ENCODE measurements at places on chromosomes 16 and 17.
A peak's percentile ranks its signal among the peaks of the same experiment; 100 is the strongest.

DNA sequence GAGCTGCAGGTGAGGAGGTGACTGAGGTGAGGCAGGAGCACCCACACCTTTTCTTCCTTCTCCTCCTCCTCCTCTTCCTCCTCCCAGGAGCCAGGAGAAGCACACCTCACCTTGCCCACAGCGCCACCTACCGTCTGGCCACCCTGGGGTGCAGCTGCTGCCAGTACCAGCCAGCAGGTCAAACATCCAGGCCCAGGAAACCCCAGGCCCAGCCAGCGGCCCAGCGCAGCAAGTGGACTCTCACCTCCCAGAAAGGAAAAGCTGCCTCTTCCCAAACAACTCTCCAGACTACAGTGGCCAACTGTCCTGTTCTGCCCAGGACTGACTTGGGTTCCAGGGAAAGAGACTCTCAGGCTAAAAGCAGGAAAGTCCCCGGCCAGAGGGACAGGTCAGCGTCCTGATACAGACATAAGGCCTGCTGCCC lies 22.7 kb downstream of the PEMT start:
- DNase-seq = peak; percentile 28

DNA sequence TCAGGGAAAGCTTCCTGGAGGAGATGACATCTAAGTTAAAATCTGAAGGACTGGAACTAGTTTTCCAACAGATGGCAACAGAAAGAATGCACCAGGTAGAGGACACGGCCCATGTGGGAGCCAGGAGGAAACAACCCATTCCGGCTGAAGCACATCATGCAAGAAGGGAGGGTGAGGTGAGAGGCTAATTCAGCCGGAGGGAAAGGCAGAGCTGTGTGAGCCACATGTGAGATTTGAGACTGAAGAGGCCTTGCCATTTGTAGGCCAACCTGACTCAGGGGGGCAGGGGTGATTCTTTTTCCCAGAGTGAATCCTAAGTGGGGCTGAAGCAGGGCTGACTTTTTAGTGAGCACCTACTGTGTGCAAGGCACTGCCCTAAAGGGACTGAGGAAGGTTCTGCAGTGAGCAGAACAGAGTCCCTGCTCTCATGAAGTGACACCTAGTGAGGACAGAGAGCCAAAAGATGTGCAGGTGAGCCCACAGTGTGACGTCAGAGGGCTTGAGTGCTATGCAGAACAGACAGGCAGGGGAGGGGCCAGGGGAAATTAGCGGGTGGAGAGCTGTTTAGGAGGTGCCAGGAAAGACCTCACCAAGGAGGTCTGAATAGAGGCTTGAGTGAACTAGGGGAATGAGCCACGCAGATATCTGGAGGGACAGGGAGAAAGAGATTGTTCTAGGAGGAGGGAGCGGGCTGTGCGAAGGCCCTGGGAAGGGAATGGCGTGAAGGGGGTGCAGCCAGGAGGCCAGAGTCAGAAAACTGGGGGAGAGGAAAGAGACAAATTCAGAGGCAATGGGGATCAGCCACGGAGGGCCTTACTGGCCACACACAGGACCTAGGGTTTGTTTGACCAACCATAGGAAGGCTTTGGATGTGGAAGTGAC lies 19.8 kb upstream of the IL21R start:
- DNase-seq = no peak

DNA sequence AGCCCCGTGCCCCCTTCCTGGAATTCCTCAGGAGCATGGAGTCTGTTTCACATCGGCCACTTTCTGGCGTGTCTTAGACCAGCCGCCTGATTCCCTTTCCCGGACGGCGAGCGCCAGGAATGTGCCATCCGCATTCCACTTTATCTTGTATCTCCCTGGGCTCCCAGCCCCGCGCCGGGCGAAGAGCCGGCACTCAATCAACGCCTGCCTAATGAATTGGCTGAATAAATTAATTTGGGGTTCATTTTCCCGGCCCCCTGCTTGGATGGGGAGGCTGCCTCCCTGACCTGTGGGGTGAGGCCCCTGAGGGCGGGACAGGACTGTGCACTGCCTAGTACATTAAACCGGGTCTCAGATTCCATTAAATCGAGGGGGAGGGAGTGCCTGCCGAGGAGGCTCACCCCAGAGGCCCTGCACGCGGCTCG lies 282.3 kb upstream of the TNRC6C start:
- no peak for DNase-seq

DNA sequence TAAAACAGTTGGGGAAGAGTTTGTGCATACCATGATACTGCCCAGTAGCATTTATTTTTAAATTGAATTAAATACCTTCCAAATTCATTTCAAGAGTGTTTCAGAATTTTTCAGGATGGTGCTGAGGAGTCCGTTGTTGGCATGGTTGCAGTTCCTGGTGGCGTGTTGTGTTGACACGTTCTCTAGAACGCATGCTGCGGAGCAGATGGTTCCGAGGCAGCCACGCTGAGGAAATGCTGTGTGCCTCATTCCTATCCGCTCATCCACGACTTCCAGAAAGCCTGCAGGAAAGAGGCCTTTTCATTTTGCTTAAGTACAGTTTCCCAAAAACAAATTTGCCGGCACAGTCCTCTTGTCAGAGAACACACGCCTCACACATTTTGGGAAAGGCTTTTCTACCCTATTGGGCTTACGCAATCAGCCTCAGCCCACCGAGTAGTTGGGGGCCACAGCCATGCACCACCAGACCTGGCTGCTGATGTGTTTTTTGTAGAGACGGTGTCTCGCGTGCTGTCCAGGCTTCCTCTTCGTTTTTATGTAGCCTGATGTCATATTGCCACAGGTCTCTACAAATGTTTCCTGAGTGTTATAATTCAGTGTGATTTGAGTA lies 32.1 kb upstream of the IL17C start:
- no peak for DNase-seq

DNA sequence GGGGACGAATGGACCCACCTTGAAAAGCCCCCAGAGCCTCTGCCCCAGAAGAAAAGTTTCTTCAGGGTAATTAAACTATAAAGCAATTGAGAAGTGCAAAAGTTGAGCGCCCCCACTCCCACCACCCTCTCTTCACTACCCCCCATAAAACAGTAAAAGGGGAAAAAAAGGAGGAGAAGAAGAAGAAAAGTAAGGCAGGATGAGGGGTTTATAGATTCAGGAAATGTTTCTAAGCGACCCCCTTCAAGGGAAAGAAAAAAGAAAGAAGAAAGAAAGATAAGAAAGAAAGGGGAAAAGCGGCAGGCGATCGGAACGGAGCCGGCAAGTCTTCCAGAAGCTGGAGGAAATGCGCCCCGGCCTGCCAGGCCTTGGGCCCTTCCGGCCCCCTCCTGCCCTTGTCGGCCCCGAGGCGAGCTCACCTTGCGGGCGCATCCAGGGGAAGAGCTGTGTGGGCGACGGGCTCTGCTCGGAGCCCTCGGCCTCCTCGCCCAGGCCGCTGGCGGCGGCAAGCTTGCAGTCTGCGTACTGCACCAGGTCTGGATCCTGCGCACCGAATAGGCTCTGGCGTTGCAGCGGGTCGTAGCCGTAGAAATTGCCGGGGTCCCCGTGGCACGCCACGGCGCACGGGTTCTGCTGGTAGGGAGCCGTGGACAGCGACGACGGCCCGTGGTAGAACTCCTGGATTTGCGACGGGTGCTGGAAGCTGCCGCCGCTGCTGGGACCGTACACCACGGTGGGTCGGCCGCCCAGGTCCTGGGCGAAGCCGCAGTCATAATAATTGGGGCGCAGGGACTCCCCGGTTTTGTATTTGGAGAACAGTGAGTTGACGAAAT lies 1.0 kb downstream of the HOXB8 start:
- no peak for DNase-seq

- DNase-seq = no peak
Measured at GRCh38 chr17:596287-596686, 118.4 kb downstream of the VPS53 start.

DNA sequence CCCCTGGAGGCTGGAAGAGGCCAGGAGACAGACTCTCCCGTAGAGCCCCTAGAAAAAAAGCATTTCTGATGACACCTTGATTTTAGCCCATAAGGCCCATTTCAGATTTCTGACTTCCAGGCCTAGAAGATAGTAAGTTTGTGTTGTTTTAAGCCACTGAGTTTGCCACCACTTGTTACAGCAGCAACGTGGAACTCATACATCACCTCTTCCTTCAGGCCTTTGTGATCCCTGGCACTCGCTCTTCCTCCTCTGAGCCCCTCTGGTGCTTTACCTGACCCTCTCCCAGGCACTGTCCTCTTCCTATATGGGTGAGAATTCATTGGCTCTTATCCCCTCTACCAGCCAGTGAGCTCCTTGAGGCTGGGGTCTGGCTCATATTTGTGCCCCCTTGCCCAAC lies 18.7 kb upstream of the KRT19 start:
- DNase-seq = no peak

DNA sequence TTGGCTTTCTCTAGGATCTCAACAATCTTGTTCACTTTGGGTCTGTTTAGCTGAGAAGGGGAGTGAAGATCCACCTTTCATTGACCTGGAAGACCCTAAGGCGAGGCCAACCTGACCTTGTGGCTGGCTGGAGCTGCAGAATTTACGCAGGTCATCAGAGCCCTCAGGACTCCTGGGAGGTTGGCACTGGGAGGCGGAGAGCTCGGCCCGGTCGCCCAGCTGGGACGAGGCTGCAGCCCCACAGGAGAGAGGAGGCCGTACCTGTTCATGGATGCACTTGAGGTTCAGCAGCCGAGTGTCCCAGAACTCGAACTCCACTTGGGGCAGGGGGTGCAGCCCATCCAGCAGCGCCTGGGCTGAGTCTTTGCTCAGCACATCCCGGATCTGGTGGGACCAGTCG lies 5.9 kb downstream of the DNAH17 start:
- DNase-seq = no peak

DNA sequence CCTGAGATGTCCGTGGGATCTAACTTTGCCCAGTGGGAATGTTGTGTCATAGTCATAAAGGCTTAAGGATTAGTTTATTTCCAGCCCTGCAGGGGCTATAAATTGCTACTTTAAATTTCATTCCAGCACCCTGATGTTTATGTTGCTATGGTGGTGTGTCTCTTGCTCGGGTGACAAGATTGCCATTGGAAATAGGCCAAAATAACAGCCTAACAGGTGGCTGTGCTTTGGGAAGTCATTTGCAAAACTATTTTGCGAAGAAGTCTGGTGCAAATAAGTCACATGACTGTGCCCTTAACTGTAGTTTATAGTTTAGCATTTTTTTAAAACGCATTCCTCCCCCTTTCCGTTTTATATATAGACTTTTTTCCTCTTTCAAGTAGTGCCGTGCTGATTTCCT lies 23.1 kb downstream of the PITPNC1 start:
- DNase-seq = peak; percentile 30

- no peak for DNase-seq
Measured at GRCh38 chr17:35010093-35010492, 29.8 kb downstream of the LIG3 start.

- no peak for DNase-seq
Measured at GRCh38 chr16:84583995-84584394, 33.9 kb downstream of the COTL1 start.

GRCh38 chr16:68446681-68447652 lies 1.3 kb downstream of the SMPD3 start:
- no peak for DNase-seq

DNA sequence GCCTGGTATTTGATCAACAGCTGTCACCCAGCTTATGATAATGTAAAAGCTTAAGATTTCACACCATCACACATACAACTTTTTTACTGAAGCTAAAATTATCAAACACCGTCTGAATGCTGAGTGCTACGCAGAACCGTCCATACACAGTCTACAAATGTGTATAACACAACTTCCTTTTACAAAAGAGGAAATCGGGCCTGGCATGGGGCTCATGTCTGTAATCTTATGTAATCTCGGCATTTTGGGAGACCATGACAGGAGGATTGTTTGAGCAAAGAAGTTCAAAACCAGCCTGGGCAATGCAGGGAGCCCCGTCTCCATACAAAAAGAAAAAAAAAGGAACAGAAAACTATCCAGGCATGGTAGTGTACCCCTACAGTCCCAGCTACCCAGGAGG lies 19.6 kb upstream of the QRICH2 start:
- peak; percentile 38 for DNase-seq

DNA sequence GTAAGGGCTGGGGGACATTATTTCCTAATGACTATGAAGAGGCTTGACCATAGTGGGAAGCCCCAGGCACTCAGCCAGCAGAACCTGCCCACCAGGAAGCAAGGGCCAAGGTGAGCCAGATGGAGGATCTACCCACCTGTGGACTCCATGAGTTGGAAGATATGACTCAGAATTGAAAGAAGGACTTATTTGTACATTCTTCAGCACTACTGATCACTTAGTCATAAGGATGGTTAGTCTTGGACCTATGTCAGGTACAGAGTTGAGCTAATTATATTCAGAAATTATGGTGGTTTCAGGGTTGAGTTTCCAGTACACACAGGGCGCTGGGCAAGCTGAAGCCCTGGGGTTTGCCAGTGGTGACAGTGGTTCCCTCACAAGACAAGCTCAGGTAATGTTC lies 24.0 kb upstream of the GRIN2A start:
- no peak for DNase-seq

DNA sequence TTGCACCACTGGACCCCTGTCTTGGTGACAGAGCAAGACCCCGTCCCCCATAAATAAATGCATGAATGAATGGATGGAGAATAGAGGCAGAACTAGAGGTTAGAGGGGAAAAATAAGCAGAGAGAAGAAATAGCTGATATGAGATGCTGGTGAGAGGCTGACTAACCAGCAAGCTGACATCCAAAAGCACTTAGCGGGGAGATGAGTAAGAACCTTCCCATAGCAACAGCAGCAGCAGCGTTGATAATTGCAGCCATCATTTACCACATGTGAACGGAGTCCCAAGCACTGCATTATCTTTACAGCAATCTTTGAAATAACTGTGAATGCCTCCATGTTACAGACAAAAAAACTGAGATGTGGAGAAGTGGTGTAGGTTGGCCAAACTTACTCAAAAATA lies 777.3 kb upstream of the EEF2KMT start:
- no peak for DNase-seq

DNA sequence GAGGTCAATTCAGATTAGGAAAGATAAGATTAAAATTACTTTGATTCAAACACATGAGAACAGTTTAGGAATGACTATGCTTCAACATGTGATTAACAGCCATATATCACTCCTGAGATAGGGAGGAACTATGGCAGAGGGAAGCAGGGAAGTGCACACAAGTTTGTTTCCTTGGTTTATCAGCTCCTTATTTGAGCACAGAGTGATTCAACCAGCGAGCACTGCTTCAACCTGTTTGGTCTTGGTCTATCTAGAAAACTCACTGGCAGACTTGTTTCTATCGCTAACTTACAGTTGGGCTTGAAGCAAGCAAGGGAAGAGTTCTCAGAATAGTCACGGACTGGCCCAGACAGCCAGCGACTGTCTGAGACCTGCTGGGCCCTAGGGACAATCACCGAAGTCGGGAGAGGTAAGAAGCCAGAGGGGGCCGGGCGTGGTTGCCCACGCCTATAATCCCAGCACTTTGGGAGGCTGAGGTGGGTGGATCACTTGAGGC lies 23.5 kb downstream of the TUBG1 start:
- no peak for DNase-seq

- no peak for DNase-seq
Measured at GRCh38 chr17:7839876-7840261, 5.9 kb downstream of the KDM6B start.

Measured in CD4-positive, alpha-beta T cell treated with Interleukin-15 for 1 hour (primary cell).